ENCODE measurements at places on chromosomes 12 and 14.

DNA sequence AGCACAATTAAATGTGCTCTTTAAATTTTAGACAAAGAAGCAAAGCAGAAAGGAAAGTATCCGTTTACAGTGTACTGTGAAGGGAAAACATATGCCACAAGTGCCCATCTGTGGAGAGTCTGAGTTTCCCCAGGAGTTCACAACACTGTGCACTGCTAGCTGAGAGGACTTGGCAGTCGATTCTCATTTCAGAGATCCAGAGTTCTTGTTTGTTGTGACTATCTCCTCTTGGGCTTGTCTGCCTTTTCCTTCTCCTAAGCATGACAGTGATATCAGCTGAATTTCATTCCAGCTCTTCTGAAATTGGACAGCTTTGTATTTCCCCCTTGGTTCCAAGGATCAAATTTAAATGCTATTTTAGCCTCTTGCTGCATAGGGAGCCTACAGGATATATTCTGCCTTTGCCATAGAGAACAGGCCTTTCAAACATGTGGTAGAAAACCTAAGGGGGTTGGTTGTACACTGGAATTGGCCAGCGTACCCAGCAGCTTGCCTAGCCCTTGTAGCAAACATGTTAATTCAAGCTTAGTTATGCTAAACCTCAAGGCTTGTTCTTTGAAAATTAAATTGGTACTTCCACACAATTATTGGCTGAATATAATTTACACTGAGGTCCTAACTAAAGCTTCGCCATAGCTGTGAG, 259.2 kb upstream of the NOVA1 start:
- DNase-seq: no peak

GRCh38 chr14:68376067-68376779, 416.6 kb downstream of the ZFP36L1 start:
- DNase-seq: no peak

DNA sequence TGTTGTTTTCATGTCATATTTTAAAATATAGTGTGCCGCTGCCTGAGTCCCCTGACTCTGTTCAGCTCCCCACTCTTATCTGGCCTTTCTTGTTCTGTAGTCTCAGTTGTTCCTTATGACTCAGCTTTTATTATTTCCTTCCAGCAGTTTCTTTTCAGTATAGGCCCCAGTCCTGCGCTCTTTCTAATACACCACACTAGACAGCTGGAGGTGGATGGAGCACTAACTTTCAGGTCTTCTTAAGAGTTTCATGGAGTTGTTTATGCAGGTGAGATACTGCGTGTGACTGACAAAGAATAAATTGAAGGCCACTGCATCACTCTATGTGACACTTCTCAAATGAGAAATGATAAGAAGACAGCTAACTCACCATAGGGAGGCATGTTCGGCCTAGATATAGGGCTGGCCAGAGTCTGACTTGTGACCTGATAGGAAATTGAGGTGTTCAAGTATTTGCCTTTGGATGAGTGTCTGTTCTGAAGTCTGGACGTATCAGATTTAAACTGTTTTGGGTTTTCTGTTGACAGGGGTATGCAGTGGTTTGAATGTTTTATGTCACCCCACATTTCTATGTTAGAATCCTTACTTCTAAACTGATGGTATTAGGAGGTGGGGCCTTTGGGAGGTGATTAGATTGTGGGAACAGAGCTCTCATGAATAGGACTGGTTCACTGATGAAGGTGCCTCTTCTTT, 60.8 kb upstream of the CLMN start:
- no peak for DNase-seq

GRCh38 chr14:51462182-51462581, 189.5 kb upstream of the FRMD6 start:
- no peak for DNase-seq

DNA sequence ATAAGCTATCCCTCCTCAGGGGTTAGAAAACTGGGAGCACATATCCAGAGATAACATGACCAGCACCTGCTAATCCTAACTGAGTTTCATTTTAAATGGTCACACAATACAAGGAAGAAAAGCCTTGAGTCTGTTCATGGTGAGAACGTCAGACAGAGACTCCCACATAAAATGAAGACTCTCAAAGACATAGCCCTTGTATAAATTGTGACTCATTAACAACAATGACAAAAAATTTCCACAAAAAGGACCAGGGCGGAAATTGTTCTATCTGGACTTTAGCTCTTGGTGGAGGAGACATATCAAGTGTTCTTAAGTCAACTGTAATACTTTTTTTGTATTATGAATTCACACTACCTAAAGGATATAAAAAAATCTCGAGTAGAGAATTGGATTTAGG, 313.7 kb upstream of the DCN start:
- DNase-seq: no peak

Measured in CD4-positive, alpha-beta T cell treated with Interleukin-6 at 100 ng/mL for 8 hours (primary cell).